ENCODE measurements at places on chromosomes 1 and 21. TPM values are rescaled to one million over a fixed set of nuclear protein-coding genes. Genes with fewer than 3 reads are reported as not detected.

DNA sequence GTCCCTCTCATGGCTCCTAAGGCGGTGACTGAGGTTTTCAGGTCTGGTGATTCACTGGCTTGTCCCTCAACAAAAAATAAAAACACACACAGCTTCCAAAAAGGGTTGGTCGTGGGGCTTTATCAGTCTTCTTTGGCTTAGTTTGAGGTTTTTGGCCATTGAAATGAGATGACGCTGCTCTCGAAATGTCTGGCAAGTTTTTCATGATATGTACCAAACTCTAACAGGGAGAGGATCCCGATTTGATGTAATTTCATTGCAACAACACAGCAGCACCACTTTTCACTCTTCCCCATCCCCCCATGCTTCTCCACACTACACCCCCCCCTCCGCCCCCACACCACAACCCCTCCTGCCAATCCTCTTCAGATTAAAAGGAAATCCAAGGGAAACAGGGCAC is 187.1 kb upstream of the NFIA start:
- no peak for DNase-seq
- no peaks in the 10 kb centered on the region for H3K36me3 ChIP-seq
- H3K27me3 ChIP-seq: no peaks in the 10 kb centered on the region
- H3K27ac ChIP-seq: no peak overlapping the region
- H3K4me1 ChIP-seq: no peaks in the 10 kb centered on the region

DNA sequence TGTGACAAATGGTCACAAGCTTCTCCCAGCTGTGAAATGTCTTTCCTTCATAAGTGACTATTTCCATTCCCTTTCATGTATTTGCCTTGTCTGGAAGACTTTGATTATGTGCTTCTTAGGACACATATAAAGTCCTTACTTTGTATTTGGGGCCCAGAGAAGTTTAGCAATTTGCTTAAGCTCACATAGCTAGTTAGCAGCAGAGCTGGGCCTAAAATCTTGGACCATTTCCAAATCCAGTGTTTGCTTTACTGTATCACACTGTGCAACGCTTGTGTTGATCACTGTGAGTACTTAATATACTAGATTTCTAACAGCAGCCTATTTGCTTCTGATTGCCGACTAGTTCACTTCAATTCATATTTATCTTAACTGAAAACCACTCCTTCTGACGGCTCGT is 2.2 kb upstream of the KCNA3 start:
- no peak overlapping the region for H3K27ac ChIP-seq
- peaks cover 8% of the 10 kb centered on the region for H3K4me1 ChIP-seq
- H3K4me3 ChIP-seq: no peak overlapping the region
- no peak for DNase-seq
- no peaks in the 10 kb centered on the region for H3K36me3 ChIP-seq

The RAB4A gene
- total RNA-seq: 39.6 TPM

GRCh38 chr1:15384301-15384901 is 25.3 kb upstream of the EFHD2 start:
- no peak overlapping the region for H3K27ac ChIP-seq
- no peaks in the 10 kb centered on the region for H3K4me1 ChIP-seq
- H3K36me3 ChIP-seq: no peaks in the 10 kb centered on the region

DNA sequence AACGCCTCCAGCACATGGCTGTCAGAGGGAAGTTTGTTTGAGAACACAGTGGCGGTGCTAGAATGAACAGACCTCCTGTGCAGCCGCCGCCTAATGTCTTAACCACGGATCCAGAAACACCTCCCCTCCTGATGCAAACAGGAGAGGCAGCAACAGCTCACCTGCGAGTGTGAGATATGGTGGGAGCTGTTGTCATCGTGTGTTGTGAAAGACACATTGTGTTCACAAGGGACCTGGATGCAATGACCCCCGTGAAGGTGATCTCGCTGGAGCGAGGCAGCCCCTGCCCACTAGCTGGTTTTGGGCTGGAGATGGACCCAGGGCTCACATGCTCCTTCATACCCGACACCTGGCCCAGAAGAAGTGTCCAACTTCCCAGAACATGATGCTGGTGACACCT is 315.3 kb upstream of the C1orf174 start:
- no peaks in the 10 kb centered on the region for H3K27me3 ChIP-seq
- no peaks in the 10 kb centered on the region for H3K4me1 ChIP-seq
- DNase-seq: no peak
- no peak overlapping the region for H3K27ac ChIP-seq

DNA sequence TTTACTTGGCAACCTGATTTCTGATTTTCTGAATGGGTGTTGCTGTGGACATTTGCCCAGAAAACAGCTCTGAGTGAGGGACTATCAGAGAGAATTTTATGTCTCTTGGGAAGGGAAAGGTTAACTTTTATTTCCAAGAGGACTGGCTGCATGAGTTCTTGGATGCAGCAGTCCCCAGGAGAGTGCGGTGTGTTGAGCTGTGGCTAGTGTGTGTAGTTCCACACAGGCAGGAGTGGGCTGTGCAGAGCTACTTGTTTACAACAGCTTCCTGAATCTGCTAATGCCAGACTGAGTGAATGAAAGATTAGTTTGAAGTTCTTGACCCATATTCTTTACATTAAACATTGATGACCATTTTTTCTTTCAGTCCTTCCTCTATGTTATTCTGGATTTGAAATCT is 41.0 kb upstream of the APOBEC4 start:
- H3K27ac ChIP-seq: no peak overlapping the region
- H3K27me3 ChIP-seq: no peaks in the 10 kb centered on the region
- no peaks in the 10 kb centered on the region for H3K36me3 ChIP-seq
- no peak for DNase-seq

All from thymus (tissue), 14 donors.